ENCODE measurements at places on chromosomes 12 and 14.

GRCh38 chr12:51820526-51821439, 27.7 kb downstream of the FIGNL2 start:
- H3K27me3 ChIP-seq, result peaks cover 8% of the 10 kb centered on the region
- H3K4me1 ChIP-seq, result peaks cover 10% of the 10 kb centered on the region
- peak overlapping the region; percentile 51 for H3K27ac ChIP-seq
- DNase-seq, result peak; percentile 90

GRCh38 chr12:1920436-1920835, 2.0 kb upstream of the CACNA2D4 start:
- DNase-seq, result no peak
- H3K36me3 ChIP-seq, result peaks cover 2% of the 10 kb centered on the region
- no peak overlapping the region for H3K4me3 ChIP-seq
- peaks cover 19% of the 10 kb centered on the region for H3K27me3 ChIP-seq
- H3K4me1 ChIP-seq, result peaks cover 32% of the 10 kb centered on the region
- H3K27ac ChIP-seq, result no peak overlapping the region

DNA sequence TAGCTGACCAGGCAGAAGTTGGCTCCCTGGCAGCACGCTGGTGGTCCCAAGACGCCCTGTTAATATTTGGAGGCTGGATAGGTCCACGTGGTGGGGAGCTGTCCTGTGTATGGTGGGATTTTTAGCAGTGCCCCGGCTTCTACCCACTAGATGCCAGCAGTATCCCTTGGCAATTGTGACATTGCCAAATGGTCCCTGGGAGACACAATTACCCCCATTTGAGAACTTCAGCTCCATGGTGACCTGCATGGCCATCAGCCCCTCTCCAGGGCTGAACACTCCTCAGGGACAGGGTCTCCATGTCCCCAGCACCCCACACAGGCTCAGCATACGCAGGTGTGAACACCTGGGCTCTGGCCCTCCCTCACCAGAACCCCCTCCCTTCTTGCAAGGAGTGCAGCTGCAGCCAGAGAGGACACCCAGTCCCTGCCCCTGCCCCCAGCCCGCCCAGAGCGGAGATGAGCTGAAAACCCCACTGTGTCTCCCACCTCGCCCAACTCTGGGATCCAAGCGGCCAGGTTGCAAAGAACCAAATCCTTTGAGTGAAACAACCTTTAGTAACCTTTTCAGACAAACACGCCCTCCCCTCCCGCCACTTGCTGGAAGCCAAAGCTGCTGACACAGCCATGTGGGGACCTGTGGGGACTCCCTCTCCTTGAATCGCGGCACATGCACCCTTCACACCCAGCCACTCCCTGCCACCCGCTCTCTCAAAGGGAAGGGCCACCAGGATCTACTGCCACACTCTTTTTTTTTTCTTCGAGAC, 120.4 kb downstream of the CALM1 start:
- H3K36me3 ChIP-seq, result no peaks in the 10 kb centered on the region
- H3K27me3 ChIP-seq, result no peaks in the 10 kb centered on the region
- no peak overlapping the region for H3K27ac ChIP-seq
- no peak overlapping the region for H3K4me3 ChIP-seq
- no peak for DNase-seq

- H3K4me1 ChIP-seq, result peaks cover 12% of the 10 kb centered on the region
- DNase-seq, result no peak
- H3K4me3 ChIP-seq, result no peak overlapping the region
- peaks cover 8% of the 10 kb centered on the region for H3K27me3 ChIP-seq
- H3K27ac ChIP-seq, result no peak overlapping the region
Observed at GRCh38 chr12:106953352-106954250, 2.1 kb upstream of the TMEM263 start.

GRCh38 chr12:56677680-56678079, 10.4 kb downstream of the PTGES3 start:
- DNase-seq, result no peak
- peaks cover 22% of the 10 kb centered on the region for H3K36me3 ChIP-seq
- H3K4me1 ChIP-seq, result peaks cover 32% of the 10 kb centered on the region
- no peaks in the 10 kb centered on the region for H3K27me3 ChIP-seq

DNA sequence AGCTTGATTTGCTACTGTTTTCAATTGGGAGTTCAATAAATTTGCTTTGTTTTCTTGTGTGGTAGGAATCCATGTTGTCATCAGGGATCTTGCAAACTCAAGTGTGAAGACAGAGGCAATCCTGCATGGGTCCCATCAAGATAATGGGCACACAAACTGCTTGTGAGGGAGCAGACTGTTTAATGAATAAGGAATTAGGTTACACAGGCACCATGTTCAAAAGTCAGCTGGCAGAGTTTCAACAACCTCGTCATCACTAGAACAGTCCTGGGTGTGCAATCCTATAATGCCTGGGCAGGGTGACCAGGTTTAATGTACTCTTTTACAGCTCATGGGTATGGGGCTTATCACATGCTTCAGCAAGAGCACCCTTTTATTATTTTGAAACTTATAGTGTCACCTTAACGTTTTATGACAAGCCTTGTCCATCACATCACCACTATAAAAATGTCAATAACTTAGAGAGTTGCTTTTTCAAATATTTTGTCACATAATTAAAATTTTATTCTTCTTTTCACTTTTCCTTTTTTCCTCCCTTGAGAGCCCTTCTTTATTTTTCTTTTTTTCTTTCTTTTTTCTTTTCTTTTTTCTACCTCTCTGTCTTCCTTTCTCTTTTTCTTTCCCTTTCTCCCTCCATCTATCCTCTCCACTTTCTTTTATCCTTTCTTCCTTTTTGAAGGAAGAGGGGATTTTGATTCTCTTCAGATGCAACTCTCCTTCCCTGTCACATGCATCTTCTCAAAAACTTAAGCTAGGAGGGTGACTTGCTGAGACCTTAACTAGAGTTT, 252.2 kb upstream of the ATP2B1 start:
- DNase-seq, result no peak
- peaks cover 2% of the 10 kb centered on the region for H3K4me1 ChIP-seq
- no peak overlapping the region for H3K27ac ChIP-seq

- peaks cover 43% of the 10 kb centered on the region for H3K36me3 ChIP-seq
- H3K27ac ChIP-seq, result peak overlapping the region; percentile 2
- H3K4me3 ChIP-seq, result no peak overlapping the region
- peaks cover 11% of the 10 kb centered on the region for H3K4me1 ChIP-seq
Observed at GRCh38 chr12:26770239-26771070, 62.5 kb downstream of the ITPR2 start.

DNA sequence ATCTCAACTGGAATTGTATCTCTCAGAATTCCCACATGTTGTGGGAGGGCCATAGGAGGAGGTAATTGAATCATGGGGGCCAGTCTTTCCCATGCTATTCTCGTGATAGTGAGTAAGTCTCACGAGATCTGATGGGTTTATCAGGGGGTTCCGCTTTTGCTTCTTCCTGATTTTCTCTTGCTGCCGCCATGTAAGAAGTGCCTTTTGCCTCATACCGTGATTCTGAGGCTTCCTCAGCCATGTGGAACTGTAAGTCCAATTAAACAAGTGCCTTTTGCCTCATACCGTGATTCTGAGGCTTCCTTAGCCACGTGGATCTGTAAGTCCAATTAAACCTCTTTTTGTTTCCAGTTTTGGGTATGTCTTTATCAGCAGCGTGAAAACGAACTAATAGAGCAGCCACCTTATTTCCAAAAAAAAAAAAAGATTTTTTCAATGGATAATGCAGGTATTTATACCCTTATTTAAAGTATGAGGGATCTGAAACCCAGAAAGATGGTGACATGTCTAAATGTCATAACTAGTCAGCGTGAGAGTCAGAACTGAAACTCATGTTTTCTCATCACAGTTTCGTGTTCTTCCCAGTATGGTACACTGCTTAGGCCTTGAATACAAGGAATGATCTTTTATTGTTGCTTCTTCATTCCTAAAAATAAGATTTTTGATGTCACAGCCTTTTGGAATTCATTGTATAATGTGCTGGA, 89.6 kb downstream of the ERC1 start:
- H3K36me3 ChIP-seq, result peaks cover 2% of the 10 kb centered on the region
- no peaks in the 10 kb centered on the region for H3K27me3 ChIP-seq
- no peak overlapping the region for H3K27ac ChIP-seq
- no peak for DNase-seq
- no peaks in the 10 kb centered on the region for H3K4me1 ChIP-seq

GRCh38 chr12:75662511-75663159, 151.2 kb upstream of the KRR1 start:
- no peak overlapping the region for H3K27ac ChIP-seq
- H3K27me3 ChIP-seq, result peaks cover 7% of the 10 kb centered on the region
- H3K4me1 ChIP-seq, result peaks cover 5% of the 10 kb centered on the region
- no peak overlapping the region for H3K4me3 ChIP-seq
- DNase-seq, result no peak
